ENCODE measurements at places on chromosomes 4 and X.

DNA sequence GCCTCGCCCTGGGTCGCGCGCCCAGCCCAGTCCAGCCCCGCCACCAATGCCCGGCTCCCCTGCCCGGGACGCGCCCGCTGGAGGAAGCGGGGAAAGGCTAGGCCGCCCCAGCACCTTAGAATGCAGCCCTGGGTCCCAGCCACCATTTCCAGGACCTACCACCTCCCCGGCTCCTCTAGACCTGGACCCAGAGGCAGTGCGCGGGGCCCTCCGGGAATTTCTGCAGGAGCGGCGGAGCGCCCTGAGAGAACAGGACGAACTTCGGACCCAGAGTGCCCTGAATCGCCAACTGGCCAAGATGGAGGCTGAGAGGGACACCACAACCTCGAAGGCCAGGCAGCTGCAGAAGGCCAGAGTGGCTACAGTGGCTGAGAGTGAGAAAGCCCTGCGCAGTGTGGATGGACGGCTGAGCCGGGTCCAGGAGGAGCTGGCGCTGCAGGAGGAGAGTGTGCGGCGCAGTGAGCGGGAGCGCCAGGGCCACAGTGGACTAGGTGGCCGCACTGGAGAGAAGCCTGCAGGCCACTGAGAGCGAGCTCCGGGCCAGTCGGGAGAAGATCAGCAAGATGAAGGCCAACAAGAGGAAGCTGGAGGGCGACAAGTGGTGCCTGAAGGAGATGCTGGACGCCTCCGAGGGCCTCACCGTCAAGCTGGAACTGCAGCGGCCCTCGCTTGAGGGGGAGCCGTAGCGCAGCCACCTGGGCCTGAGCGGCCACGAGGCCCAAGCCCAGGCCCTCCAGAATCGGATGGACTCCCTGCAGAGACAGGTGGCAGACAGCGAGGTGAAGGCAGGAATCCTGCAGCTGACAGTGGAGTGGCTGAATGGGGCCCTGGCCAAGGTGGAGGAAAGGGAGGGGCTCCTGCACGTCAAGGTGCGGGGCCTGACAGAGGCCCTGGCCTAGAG, 15.5 kb downstream of the SMIM10L2A start:
- no peak for DNase-seq

GRCh38 chr4:132114885-132115284, 1034.2 kb upstream of the PCDH10 start:
- DNase-seq: no peak

DNA sequence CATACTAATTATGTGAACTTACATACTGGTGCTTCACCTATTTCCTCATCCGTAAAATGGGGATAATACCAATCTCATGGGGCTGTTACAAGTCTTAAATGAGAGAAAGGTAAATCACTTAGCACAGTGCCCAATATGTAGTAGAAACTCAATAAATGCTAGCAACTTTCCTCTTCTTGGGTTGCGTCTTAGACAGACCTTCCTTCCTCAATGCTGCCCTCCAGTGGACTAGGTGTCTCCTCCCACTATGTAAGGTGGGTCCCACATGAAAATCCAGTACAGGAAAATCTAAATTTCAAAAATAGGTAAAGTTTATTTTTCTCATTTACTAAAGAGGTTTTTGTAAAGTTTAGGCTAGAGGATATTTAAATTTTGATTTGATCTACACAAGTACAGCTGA, 20.6 kb downstream of the ZDHHC9 start:
- DNase-seq: no peak

GRCh38 chr4:95092766-95093165, 335.0 kb downstream of the BMPR1B start:
- DNase-seq: peak; percentile 65

DNA sequence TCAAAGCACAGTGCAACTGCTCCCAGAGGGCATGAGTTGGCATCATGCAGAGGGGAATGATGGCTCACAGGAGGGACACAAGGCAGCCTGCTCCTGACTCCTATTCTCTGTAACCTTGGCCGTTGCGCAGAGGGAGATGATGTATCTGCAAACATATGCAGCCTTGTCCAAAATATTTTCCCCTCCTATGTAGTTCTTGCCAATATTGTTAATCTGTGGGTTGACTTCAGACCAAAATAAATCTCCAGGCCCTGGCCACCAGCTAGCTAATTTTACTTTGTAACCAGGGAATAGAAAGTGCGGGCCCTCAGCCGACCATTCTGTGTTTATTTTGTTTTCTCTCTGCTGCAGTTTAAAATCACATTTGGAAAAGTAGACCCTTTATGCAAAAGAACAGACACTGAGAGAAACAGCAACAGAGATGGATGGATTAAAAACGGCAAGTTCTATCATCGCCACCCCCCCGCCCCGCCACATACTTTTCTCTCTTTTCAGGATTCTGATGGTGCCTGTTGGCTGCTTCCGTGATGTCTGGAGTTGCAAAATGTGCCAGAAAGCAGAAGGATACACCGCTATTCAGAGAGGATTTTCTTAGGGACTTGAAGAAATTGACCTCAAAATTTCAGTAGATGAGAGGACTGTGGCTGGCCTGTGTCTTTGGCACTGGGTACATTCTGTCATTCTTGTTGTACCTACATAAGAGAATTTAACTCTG, 185.3 kb upstream of the BCOR start:
- DNase-seq: no peak

- no peak for DNase-seq
Observed at GRCh38 chr4:139558235-139559088, 2.4 kb upstream of the SETD7 start.

DNA sequence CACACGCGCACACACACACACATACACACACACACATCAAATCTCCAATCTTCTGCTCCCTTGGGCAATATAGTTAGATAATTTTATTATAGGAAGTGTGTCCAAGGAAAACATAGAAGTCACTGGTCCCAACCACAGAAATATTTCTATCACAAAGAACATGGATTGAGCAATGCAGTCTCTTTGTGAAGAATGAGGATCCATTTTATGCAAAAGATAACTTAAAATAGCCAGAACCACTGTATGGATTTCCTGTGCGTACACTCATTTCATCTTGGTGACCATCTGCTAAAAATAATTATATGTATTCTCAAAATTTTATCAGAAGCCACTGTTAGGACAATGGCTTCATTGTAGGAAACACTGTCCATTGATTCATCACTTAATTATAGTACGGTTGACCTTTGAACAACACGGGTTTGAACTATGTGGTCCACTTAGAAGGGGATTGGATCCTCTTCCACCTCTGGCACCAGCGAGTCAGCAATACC, 169.6 kb upstream of the MXRA5 start:
- no peak for DNase-seq

GRCh38 chr4:73721909-73722308, 18.5 kb upstream of the CXCL8 start:
- DNase-seq: no peak

DNA sequence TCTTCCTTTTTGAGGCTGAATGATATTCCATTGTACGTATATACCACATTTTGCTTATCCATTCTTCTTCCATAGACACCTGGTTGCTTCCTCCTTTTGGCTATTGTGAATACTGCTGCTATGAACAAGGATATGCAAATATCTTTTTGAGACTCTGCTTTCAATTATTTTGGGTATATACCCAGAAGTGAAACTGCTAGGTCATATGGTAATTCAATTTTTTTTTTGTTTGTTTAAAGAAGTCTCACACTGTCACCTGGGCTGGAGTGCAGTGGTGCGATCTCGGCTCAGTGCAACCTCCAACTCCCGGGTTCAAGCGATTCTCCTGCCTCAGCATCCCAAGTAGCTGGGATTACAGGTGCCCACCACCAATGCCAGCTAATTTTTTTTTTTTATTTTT, 75.3 kb downstream of the METTL14 start:
- DNase-seq: no peak

- DNase-seq: no peak
Observed at GRCh38 chrX:12614266-12614665, 176.9 kb upstream of the PRPS2 start.

DNA sequence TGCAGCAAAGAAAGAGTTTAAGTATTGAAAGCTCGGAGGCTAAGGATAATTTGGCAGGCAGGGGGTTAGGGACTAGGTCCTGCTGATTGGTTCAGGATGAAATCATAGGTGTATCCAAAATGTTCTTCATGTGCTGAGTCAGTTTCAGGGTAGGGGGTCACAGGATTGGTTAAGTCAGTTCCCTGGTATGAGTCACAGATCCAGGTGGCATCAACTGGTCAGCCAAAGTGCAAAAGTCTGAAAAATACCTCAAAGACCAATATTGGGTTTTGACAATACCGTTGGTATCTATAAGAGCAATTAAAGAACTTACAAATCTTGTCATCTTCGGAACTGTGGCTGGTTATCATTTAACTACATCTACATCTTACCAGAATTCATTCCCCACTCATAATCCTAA, 25.6 kb upstream of the PRDM8 start:
- no peak for DNase-seq

DNA sequence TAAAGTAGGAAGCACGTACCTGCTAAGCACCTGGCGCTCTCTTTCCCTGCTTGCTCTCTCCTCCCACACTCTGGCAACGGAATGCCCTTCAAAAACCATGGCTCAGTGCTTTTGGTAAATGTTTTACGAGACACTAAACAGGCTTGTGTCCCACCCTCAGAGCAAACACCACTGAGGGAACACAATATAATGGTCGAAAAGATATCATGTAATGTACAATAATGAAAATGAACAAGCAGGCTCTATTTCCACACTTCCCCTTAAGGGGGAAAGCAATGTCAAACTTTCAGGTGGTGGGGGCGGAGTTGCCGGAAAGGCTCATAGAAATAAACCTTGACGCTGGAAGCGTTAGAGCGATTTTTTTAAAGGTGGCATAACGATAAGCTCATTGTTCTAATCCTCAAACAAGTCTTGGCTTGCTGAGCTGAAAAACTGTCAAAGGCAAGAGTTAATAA, 115.1 kb downstream of the RBM47 start:
- peak; percentile 84 for DNase-seq

DNA sequence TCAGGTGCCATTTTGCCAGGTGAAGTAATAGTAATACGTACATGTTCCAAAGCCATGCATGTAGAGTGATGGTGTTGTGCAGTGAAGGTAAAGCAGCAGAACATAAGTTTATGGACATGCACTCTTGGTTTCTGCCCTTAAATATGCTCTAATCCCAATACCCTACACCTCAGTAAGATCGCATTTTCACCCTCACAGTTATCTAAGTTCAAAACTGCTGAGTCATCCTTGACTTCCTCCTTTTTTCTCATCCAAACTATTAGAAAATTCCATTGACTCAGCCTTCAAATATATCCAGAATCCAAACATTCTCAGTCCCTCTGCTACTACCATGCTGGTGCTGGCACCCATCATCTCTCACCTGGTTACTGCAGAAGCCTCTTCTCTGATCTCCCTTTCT, 652.9 kb upstream of the IGFBP7 start:
- no peak for DNase-seq

DNA sequence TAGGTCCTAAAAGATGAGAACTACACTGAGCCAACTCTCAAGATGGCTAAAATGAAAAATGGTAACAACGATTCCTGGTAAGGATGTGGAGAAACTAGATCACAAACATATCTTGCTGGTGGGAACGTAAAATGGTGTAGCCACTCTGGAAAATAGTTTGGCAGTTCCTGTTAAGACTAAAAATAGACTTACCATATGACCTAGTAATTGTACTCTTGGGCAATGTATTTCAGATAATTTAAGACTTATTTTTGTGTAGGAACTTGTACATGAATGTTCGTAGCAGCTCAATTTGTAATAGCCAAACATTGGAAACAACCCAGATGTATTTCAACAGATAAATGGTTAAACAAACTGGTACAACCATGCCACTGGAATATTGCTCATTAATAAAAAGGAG, 106.2 kb downstream of the HDAC8 start:
- DNase-seq: no peak

DNA sequence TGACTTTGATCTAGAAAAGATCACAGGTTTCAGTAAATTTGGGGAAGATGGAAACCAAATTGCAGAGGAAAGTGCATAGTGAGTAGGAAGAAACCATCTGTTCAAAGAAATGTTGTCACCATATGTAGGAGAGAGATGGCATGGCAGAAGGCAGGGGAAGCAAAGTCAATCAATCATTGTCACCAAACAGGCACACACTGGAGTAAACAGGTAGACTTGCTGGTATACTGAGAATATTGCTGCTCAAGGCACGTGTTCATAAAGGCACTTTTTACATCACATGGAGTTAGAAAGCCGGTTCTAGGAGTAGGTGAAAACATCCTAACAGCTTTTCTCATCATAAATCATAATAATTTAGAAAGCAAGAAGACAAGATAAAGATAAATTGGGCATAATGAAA, 550.5 kb upstream of the FAT1 start:
- no peak for DNase-seq

- DNase-seq: no peak
Observed at GRCh38 chr4:53917729-53918128, 146.7 kb downstream of the CHIC2 start.

- no peak for DNase-seq
Observed at GRCh38 chr4:184408021-184408683, 66.2 kb downstream of the IRF2 start.

GRCh38 chrX:27444093-27444908, 18.8 kb downstream of the PPP4R3C start:
- no peak for DNase-seq

GRCh38 chr4:26942871-26943270, 82.2 kb downstream of the STIM2 start:
- no peak for DNase-seq

GRCh38 chrX:356385-357034, 30.2 kb downstream of the PPP2R3B start:
- no peak for DNase-seq

GRCh38 chr4:169398316-169398715, 127.6 kb upstream of the SH3RF1 start:
- DNase-seq: no peak

GRCh38 chr4:66655505-66655904, 889.8 kb downstream of the CENPC start:
- no peak for DNase-seq

DNA sequence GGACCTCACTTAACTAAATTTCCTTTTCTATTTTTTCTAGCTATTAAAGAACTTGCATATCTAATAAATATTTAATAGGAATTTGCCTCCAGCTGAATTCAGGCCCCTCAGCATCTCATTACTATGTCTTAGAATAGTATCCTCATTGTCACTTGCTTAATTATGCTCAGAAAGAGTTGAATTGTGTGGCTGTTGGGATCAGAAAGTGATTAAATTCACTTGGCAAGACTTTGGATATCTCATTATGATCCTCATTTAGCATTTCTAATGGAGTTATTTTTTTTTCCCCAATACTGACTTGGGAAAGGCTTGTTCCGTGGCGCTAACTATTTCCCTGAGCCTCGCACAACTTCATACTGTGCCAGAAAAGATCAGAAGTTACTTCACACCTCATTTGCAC, 158.8 kb downstream of the IDS start:
- DNase-seq: no peak

- DNase-seq: no peak
Observed at GRCh38 chr4:189304167-189304566, 636.5 kb upstream of the FRG1 start.

GRCh38 chr4:17152941-17153540, 254.6 kb upstream of the LDB2 start:
- DNase-seq: no peak
